ENCODE measurements at places on chromosomes 6 and 20. TPM values are rescaled to one million over a fixed set of nuclear protein-coding genes. Genes with fewer than 3 reads are reported as not detected.

The TMEM74B gene
- total RNA-seq: 3.2 TPM

The GDAP1L1 gene
- not detected for total RNA-seq

The GMPR gene
- total RNA-seq: 2.2 TPM

The SRMS gene
- total RNA-seq: not detected

The ELOVL4 gene
- total RNA-seq: 2.0 TPM

The TRIM40 gene
- total RNA-seq: not detected

The TAAR5 gene
- not detected for total RNA-seq

The EYS gene
- 0.19 TPM for total RNA-seq

The AURKA gene
- 110 TPM for total RNA-seq

The POU3F2 gene
- not detected for total RNA-seq

The REV3L gene
- 5.0 TPM for total RNA-seq

The ACTL10 gene
- total RNA-seq: not detected

The RCAN2 gene
- total RNA-seq: not detected

The PPIL6 gene
- 2.9 TPM for total RNA-seq

The HLA-DRB1 gene
- not detected for total RNA-seq

The FOXA2 gene
- 16.4 TPM for total RNA-seq

The IRAK1BP1 gene
- 0.72 TPM for total RNA-seq

The IL17F gene
- not detected for total RNA-seq

The CCDC170 gene
- total RNA-seq: 0.18 TPM

The REPS1 gene
- total RNA-seq: 24.7 TPM

The KIAA0408 gene
- total RNA-seq: 6.4 TPM

The BPI gene
- not detected for total RNA-seq

The RFX6 gene
- not detected for total RNA-seq

The PRDM13 gene
- total RNA-seq: 0.93 TPM

The CCN6 gene
- not detected for total RNA-seq

The RIMS4 gene
- 1.5 TPM for total RNA-seq

The GNRH2 gene
- 0.12 TPM for total RNA-seq

The TTK gene
- total RNA-seq: 17.1 TPM

The PTGIS gene
- total RNA-seq: 0.09 TPM

The SH3BGRL2 gene
- 0.24 TPM for total RNA-seq

The RUNX2 gene
- 1.2 TPM for total RNA-seq

The PTPRK gene
- total RNA-seq: 17.7 TPM

The CRYBG1 gene
- total RNA-seq: 0.47 TPM

The NTSR1 gene
- 0.10 TPM for total RNA-seq

The PPP1R10 gene
- total RNA-seq: 28.3 TPM

The ZNF133 gene
- 9.0 TPM for total RNA-seq

The DPPA5 gene
- not detected for total RNA-seq

The NT5E gene
- total RNA-seq: 44.8 TPM

The RAB32 gene
- total RNA-seq: 46.0 TPM

The CPXM1 gene
- not detected for total RNA-seq

The SLC32A1 gene
- total RNA-seq: not detected

The SLC44A4 gene
- 0.16 TPM for total RNA-seq

The LYRM2 gene
- total RNA-seq: 30.5 TPM

The NXT1 gene
- total RNA-seq: 76.9 TPM

The NHSL1 gene
- 2.6 TPM for total RNA-seq

The BANF2 gene
- not detected for total RNA-seq

The RBM38 gene
- total RNA-seq: 36.2 TPM

The NMBR gene
- not detected for total RNA-seq

The SLCO4A1 gene
- total RNA-seq: 8.4 TPM

The PAK5 gene
- not detected for total RNA-seq

The CCN5 gene
- 29.3 TPM for total RNA-seq

The TBXT gene
- total RNA-seq: not detected

The MUCL3 gene
- total RNA-seq: 0.06 TPM

The ADGRB3 gene
- total RNA-seq: not detected

The IPCEF1 gene
- total RNA-seq: 0.16 TPM

The HTR1B gene
- total RNA-seq: 0.18 TPM
